ENCODE measurements at places on chromosomes 6 and 20.

DNA sequence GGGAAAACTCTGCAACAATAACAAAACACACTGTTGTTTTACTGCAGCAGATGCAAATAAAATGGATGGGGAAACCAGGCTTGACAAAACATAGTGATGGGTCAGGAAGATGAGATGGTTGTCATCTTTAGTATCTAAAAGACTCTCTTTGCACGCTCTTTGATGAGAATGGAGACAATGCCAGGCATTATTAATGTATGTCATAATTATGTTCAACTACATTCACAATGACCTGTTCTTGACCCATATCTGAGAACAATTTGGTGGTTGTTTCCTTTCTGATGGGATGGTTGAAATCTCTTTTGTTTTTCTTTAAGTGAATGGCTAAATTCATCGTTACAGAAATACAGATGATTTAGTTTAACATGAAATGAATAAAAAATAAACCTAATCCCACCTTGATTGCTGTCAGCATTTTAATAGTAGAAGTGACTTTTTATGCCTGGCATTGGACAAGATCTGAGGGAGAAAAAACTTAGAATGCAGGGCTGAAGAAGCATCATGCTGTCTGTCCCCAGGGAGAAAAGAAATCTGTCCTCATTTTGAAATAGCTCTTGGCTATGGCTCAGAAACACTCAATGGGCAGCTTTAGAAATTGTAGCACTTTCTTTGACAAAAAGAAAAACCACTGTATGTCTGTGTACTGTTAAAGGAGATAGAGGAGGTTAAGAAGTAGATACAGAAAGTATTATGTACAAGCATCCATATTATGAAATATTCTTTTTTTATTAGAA is 12.4 kb upstream of the GRIK2 start:
- DNase-seq = no peak

- DNase-seq = no peak
Observed at GRCh38 chr20:12581644-12582289, 427.0 kb upstream of the SPTLC3 start.

DNA sequence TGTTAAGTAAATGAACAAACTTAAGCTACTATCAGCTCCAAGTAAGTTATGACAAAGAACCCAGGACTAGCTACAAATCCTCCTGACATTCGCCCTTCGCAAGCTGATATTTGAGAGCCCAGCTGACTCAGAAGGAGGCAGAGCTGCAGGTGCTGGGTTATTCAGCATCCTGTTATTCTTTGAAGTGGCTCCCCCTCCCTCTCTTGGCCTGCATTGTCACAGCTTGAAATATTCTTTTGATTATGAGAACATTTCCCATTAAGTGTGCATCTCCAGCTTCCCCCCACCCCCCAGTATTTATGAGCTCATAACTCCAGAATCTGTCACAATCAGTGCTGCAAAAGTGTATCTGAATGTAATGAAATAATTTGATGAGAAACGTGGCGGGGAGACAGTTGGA is 78.8 kb upstream of the RALY start:
- no peak for DNase-seq

DNA sequence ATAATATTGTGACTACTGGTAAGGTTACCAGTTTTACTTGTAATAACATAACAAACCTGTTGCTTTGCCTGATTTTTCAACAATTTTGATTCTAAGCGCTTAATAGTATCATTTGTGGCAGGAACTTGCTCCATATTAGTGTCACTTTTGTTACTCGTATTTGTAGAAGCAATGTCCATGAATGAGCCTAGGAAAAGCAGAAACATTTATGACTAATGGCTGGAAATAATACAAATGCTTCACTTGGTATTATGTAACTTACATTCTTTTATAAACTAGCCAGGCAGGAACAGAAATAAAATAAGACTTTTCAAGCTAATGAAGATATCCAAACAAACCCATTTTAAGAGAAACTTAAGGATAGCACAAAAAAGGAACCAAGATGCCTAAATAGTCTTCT is 38.9 kb downstream of the MAP3K7 start:
- no peak for DNase-seq

GRCh38 chr20:57807401-57808263 is 97.8 kb upstream of the PMEPA1 start:
- DNase-seq = no peak

- DNase-seq = no peak
Observed at GRCh38 chr20:59564171-59564570, 40.2 kb upstream of the PHACTR3 start.

DNA sequence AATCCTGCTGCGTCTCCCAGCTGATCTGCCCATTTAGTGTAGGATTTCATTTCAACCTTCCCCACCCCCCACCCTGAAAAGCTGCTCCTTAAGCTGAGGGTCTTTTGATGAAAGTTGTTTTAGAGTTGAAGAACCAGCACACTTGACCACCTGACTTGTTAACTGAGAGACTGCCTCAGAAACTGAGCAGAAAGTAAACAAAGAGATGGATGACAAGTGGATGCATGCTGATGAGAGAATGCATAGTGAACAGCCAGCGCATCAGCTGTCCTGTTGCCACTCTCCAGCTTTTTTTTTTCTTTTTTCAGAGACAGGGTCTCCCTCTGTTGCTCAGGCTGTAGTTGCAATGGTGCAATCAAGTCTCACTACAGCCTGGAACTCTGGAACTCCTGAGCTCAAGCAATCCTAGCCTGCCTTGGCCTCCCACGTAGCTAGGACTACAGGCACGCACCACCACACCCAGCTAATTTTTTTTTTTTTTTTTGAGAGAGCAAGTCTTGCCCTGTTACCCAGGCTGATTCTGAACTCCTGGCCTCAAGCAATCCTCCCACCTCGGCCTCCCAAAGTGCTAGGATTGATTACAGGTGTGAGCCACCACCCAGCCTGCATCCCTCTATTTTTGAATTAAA is 9.5 kb downstream of the RPL10A start:
- no peak for DNase-seq

- no peak for DNase-seq
Observed at GRCh38 chr6:164163239-164163638, 748.7 kb downstream of the QKI start.

DNA sequence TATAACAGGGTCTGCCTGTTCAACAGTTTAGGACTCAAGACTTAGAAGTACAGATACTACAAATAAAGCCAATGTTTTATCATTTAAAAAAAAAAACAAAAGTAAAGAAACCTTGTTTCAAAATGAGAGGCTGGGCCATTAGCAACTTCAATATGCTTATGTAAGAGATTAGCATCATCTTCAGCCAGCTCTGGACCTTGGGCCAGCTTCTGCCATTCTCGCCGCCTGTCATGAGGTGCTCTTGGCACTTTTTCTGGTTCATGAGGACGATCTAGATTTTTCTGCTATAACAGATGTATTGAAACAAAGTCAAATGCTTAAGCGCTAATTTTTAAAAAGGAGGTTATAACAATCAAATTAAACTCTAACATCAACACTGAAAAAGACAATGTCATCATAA is 74.2 kb downstream of the WASF1 start:
- no peak for DNase-seq

- DNase-seq = no peak
Observed at GRCh38 chr20:40050596-40050995, 638.4 kb downstream of the MAFB start.

- no peak for DNase-seq
Observed at GRCh38 chr6:22709803-22710202, 140.4 kb downstream of the HDGFL1 start.

DNA sequence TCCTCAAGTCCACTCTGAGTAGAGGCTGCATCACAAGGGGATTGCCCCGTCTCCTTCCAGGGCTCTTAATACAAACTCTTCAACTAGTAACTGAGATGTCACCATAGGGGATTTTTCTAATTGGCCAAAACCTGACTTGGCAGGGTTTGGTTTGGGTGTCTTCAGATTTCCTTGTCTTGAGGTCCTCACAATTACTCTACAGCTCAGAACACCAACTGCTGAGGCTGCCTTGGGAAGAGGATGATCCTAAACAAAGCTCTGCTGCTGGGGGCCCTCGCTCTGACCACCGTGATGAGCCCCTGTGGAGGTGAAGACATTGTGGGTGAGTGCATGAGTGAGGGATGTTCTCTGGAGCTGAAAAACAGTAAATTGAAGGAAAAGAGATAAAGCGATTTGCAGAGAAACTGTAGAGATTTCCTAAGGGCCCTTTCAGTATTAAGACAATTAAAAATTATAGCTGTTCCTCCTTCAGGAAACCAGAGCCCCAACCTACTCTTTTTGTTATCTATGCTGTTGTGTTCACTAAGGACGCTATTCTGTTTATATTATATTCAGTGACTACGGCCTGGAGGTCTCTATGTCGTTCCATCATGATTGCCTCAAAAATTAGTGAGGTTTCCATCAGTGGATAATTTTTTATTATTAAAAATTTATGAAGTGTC is at the start of gene HLA-DQA1:
Gene HLA-DQA1, plus strand, starts transcription at position 188 of the 662 bp plus-strand sequence. Its CDS starts 53 bp downstream, at position 241.
- DNase-seq = no peak

DNA sequence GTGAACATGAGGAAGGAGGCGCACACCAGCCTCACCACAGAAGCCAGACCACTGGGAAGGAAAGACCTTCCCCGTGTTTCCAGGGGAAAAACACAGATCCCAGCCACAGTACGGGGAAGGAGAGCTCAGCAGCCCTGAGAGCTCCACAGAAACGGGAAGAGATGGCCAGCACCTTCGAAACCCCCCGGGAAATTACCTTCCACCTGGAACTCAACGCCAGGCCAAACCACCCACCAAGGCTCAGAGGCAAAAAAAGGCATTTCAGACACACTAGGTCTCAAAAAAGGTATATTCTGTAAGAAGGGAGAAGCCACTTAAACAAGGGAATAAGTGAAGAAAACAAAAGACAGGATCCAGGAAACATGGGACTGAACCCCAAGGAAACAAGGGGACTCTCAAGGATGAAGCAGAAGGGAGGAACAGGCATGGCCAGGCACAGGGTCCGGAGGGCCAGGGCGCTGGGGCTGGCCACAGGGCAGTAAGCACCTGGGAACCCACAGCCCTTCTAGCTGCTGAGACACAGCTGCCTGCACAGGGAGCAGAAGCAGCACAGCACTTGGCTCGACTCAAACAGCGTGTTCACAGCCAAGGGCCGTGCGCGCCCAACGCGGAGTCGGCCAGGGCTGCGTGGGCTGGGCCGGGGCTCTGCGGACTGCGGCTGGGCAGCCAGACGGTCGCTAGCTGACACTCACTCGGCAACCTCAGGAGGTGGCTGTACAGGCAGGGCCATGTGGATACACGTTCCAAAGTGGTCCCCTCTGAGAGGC is 44.6 kb downstream of the TAF4 start:
- DNase-seq = no peak

DNA sequence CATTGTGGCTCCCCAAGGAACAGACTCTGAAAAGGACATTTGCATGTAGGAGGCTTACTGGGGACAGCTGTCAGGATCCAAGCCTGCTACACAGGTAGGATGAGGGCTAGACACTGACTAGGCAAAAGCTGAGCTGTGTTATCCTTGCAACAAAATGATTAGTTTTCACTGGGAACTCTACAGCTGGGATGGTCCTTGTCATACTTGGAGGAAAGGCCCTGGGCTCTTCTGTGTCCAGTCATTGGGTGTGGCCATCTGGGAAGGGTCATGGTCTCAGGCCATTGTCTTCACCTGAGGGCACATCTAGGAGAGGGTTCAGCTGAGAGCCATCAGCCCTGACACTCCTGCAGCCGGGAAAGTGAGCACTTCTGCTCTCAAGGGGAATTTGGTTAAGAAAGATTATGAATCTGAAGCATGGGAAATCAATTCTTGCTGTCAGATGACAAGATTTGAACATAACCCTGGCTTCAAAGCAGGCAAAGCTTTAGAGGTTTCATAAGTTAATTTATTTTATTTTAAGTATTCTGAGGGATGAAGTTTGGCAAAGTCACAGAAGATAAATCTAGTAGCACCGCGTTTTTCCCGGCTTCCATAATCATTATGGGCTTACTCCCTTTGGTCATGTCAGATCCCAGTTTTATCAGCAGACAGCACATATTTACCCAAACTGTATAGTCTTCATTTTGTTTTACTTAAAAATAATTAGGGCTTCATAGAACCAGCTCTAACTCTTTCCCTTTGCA is 78.4 kb upstream of the SLC22A23 start:
- DNase-seq = no peak

GRCh38 chr6:132023490-132023889 is 72.3 kb upstream of the CCN2 start:
- DNase-seq = no peak

DNA sequence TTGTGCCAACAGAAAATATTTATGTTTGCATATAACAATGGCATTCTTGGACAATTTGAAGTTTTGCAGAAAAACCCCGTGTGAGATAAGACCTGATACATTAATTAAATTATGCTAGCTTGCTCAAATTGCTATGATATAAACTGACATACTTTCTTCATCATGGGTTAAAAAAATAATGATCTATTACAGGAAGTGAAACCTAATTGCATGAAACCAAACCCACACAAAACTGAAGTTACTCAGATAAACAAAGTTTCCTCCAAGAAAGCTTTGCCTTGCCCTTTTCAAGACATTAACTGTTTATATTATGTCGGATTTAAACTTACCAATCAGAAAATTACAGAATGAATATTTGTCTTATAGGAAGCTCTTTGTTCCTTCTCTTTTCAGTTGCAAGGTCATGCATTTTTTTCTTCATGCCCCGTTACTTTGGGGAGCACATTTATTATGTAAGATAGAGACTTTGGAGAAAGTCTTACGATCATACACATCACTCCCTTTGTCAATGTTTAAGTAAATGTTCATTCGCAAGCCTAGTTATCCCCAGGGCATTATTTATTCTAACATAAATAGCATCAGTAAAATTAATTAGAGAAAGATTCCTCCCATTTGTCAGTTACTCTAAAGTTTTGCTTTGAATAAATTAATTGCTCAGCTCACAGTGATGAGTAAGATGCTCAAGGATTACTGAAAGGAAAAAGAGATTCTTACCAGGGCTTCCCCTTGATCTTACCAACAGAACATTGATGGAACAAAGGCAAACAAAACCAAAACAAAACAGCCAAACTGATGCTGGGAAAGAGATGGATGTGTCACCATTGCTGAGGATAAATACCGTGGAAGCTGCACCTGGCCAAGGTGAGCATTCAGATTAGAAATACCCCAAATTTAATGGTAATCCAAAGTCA is 14.8 kb upstream of the TMEM244 start:
- no peak for DNase-seq

- DNase-seq = no peak
Observed at GRCh38 chr6:140871911-140872310, 1260.8 kb upstream of the GJE1 start.

DNA sequence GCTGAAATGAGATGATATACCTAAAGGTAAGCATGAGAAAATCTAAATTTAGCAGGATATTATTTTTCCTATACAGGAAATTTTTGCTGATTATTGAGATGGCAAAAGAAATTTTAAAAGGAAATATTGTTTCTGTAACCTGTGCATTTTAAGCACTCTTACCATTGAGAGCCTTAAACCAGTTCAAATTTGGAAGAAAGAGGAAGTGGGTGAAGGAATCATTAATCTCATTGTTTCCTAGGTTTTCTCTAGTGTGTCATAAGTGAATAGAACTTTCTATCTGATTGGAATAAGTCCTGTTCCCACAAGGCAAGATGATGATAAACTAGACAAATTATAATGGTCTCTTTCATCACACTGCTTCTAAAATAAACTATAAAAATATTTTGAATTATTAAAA is 22.4 kb upstream of the FKBP1C start:
- no peak for DNase-seq
